ENCODE measurements at places on chromosomes 4 and X. TPM values are rescaled to one million over a fixed set of nuclear protein-coding genes. Genes with fewer than 3 reads are reported as not detected.

DNA sequence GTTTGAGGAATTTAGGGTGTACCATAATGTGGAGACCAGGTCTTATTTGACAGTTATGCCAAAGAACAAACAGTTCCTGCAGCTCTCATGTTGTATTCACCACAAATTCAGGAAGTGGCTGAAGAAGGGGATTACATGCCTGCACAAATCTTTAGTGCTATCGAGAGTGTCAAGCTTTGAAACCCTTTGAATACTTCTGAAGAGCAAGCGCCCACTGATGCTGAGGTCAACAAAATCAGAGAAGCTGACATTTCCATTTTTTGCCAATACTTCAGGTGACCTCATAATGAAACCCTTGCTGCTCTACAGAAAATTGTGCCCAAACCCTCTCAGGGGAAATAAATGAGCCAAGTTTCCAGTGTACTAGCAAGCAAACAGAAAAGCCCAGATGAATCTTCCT, 28.4 kb downstream of the PAK3 start:
- H3K4me1 ChIP-seq: no peaks in the 10 kb centered on the region
- peaks cover 3% of the 10 kb centered on the region for H3K27me3 ChIP-seq
- no peak overlapping the region for H3K27ac ChIP-seq

- peak overlapping the region; percentile 57 for H3K27ac ChIP-seq
- H3K36me3 ChIP-seq: no peaks in the 10 kb centered on the region
- H3K4me3 ChIP-seq: no peak overlapping the region
Measured at GRCh38 chr4:140876615-140877364, 120.6 kb upstream of the TBC1D9 start.

- no peak for DNase-seq
- H3K4me3 ChIP-seq: no peak overlapping the region
- H3K4me1 ChIP-seq: peaks cover 31% of the 10 kb centered on the region
- no peak overlapping the region for H3K27ac ChIP-seq
- H3K36me3 ChIP-seq: peaks cover 3% of the 10 kb centered on the region
Measured at GRCh38 chrX:68833855-68834331, 5.1 kb downstream of the EFNB1 start.

GRCh38 chr4:183263787-183264386, 56.2 kb downstream of the CLDN22 start:
- H3K27me3 ChIP-seq: no peaks in the 10 kb centered on the region
- no peak overlapping the region for H3K4me3 ChIP-seq
- peaks cover 32% of the 10 kb centered on the region for H3K36me3 ChIP-seq
- H3K4me1 ChIP-seq: no peaks in the 10 kb centered on the region
- no peak for DNase-seq
- H3K27ac ChIP-seq: no peak overlapping the region

- DNase-seq: no peak
- H3K4me3 ChIP-seq: no peak overlapping the region
- H3K36me3 ChIP-seq: no peaks in the 10 kb centered on the region
Measured at GRCh38 chrX:151398346-151398745, 1.3 kb downstream of the VMA21 start.

PAGE4 gene
- 1.2 TPM for total RNA-seq

SHROOM2 gene
- 0.84 TPM for total RNA-seq

ADH7 gene
- total RNA-seq: not detected

TASL gene
- 0.75 TPM for total RNA-seq
